ENCODE measurements at places on chromosomes 5 and 9.

- DNase-seq, result no peak
Measured at GRCh38 chr5:129770024-129770820, 22.3 kb downstream of the MINAR2 start.

DNA sequence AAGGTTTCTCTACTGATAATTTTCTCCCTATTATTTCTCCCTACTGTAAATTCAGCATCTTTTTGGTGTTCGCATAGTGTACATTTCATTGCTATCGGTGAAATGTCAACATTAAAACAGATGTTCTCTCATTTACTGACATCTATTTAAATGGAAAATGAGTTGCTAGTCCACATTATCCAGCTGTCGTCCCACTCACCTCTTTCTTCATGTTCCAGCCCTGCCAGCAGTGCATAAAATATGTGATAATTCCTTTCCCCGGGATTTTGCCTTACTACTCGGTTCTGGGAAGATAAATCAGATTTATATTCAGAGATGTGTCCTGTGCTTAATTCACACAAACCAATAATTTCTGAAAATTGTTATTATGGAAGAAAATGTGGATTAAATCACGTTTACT, 155.8 kb downstream of the MYO10 start:
- DNase-seq, result no peak

GRCh38 chr5:36694351-36694750, 87.9 kb downstream of the SLC1A3 start:
- no peak for DNase-seq

GRCh38 chr9:111597852-111598732, 1.4 kb downstream of the PTGR1 start:
- DNase-seq, result no peak

GRCh38 chr5:107670087-107670931, 428 bp downstream of the EFNA5 start:
- no peak for DNase-seq

GRCh38 chr5:14574096-14574495, 7.5 kb upstream of the OTULINL start:
- no peak for DNase-seq

DNA sequence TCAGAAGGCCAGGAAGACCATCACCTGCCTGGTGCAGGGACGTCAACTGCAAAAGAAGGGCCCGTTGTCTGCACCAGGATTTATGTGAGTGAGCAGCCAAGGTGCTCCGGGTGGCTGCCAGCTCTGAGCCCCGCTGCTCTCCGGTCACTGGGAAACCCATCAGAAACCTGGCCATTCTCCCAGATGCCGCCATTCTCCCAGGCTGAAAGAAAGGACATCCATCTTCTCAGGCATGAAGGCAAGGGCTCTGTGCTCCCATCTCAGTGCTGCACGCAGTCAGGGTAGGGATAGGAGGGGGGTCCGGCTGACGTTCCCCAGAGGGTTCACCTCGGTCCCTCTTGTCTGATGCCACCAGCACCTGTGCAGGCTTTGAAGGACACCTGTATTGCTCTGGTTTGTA, 158.4 kb downstream of the ERCC6L2 start:
- DNase-seq, result no peak
